CD4-positive, alpha-beta T cell treated with Interleukin-17A for 1 hour (primary cell): ENCODE measurements at places on chromosomes 6 and 20.

- DNase-seq: no peak
These were observed 211.8 kb upstream of the CITED2 start for GRCh38 chr6:139586273-139586672.

DNA sequence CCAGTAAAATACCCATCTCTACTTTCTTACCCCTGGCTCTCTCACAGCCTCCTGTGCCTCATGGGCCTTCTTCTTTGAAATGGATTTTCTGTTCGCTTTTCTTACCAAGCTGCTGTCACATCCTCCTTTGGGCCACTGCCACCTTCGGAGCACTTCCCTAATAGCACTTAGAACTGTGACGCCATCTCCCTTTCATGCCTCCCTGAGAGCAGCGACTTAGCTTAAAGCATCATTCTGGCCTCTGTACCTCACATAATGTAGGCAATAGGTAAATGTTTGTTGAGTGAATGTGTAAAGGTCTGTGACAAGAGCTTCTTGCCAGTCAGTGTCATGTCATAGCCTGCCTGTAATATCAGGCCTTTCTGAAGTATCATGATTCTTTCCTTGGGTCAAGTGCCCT lies 78.8 kb downstream of the ADGRG6 start:
- DNase-seq: no peak

- DNase-seq: peak; percentile 73
These were observed 223.3 kb downstream of the TMEM242 start for GRCh38 chr6:157099912-157100593.

DNA sequence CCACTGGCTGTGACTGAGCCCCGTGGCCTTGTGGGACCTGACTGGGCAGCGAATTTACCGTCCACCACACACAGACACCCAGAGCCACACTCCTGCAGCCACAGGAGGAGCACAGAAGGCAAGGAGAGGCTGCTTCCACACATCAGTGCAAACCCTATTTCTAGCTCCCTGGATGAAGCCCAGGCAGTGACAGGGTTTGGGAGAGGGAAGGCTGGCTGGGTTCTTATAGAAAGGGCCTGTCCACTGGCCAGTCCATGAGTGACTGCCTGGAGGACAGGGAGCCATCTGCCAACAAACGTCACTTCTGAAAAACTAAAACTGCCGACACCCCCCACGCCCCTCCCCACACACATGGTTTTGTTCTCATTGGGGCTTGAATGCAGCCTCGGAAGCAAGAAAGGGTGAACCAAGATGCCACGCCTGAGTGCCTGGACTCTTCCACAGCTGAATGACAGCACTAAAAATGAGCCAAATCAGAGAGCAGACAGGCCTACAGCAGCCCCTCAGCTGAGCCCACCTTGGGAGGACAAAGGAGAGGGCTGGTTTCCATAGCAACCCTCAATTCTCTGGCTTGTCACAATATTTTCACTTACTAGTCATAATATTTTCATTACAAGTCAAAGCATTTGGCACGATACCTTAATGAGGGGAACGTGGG lies 38.4 kb downstream of the RRBP1 start:
- no peak for DNase-seq

DNA sequence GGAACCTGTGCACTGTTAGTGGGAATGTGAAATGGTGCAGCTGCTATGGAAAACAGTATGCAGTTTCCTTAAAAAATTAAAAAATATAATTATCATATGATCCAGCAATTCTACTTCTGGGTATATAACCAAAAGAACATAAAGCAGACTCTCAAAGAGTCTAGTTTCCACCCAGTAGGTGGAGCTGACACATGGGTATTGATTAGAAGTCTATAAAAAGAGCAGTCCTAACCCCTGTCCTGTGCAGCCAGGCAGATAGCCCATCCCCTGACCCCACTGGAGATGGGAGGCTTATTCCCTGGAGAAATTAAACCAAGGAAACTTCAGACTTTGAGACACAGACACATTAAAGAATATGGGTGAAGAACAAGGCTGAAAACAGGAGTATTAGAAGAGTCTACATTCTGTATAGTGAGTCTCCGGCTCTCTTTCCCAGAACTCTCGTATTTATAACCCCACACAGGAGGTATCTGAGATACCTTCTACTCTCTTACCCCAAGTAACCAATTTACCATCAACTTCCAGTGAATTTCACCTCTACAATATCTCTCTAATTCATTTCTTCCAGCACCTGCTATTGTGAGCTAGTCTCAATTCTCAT lies 92.3 kb downstream of the SEL1L2 start:
- no peak for DNase-seq

DNA sequence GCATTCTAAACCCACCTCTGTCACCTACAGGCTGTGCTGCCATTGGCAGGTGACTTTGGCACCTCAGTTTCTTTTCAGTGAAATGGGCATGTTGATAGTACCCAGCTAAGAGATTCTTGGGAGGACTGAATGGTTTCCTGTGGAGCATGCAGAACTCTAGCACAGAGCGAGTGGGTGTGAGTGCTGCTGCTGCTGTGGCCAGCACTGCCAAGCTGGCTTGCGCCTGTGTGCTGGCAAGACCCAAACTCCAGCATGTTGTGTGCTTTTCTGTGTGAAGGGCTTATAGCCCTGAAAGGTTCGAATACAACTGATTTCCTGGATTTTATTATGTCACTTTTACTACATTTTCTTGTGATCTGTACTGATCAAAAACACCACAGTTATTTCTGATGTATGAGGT lies 78.1 kb upstream of the KIF25 start:
- no peak for DNase-seq

DNA sequence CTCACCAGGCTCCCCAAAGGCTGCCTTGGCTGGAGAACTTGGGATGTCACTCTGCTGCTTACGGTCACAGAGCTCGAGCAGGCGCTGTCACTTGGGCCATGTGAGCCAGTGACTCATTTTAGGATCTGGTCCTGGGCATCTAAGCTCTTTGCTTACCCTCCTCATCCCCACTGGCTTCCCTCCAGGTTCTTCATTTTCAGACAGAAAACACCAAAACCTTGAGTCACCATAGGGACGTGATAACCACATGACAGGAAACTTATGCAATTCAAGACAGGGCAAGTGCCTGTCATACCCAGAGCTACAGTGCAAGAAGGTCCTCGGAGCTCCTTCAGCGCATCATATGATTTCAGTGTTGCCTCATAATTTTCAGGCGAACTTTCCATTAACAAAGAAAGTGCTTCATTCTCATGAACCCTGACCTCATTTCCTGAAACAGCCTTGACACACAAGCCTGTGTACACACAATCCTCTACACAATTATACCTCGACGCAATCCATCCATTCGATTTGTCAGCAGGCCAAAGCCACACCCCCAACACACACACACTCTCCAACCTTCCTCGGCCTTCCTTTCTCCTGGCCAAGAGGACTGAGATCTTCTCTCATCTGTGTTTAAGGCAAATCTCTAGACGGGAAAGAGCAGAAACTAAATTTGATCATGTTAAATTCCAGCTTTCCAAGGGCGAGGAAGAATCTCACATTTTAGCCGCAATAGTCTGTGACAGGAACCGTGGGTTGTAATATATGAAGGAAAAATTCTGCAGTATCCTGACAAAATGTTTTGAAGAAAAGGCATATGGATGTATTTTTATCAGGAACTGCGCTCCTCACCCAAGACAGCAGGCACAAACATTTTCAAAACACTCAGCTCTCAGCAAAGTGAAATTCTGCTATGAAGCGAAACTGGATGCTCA lies 25.3 kb downstream of the TBC1D7 start:
- peak; percentile 66 for DNase-seq

- no peak for DNase-seq
These were observed 38.7 kb downstream of the LAMA4 start for GRCh38 chr6:112215488-112216284.

- DNase-seq: no peak
These were observed 1123.5 kb upstream of the MAP3K7 start for GRCh38 chr6:91710342-91710741.

GRCh38 chr6:129701721-129702455 lies 8.1 kb downstream of the ARHGAP18 start:
- no peak for DNase-seq

DNA sequence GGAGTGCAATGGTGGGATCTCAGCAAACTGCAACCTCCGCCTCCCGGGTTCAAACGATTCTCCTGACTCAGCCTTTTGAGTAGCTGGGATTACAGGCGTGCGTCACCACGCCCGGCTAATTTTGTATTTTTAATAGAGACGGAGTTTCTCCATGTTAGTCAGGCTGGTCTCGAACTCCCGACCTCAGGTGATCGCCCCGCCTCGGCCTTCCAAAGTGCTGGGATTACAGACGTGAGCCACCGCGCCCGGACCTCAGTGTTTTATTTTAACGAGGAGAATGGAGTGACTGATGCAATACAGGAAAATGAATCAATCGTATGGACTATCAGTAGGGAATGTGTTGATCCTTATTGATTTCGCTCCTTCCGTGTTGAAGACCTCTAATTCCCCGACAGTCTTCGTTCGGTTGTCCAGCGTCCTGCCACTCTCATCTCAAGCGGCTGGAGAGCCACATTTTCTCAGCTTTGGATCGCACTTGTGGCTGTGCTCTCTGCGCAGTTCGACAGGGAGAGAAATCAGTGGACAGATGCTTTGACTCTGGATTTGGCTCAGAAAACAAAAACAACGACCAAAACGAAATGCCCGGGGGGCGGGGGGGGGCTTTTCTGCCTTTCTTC lies 166.2 kb downstream of the TRIM27 start:
- no peak for DNase-seq

- no peak for DNase-seq
These were observed 2.2 kb upstream of the MAPK13 start for GRCh38 chr6:36128073-36128472.

DNA sequence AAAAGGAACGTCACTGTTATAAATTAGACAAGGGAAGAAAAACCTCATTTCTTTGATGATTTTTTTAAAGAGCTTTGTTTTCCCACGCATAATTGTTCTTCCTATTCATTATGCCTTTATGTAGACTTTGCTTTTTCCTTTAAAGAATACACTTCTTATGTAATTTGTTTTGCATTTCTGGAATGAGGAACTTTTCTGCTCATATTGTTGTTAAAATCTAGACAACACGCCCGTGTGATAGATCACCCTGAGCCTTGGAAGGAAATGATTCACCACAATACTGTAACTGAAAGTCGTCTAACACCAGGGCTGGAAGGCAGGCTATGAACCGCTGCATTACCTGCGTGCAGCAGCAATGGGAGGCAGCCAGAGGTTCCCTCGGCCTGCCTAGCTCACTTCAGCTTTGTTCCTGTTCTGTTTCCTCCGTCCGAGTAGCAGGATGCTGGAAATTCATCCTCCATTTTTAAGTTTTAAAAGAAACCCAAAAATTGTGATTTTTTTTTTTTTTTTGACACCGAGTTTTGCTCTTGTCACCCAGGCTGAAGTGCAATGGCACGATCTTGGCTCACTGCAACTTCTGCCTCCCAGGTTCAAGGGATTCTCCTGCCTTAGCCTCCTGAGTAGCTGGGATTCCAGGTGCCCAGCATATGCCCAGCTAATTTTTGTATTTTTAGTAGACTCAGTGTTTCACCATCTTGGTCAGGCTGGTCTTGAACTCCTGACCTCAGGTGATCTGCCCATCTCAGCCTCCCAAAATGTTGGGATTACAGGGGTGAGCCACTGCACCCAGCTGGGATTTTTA lies 49.6 kb upstream of the ZNF217 start:
- peak; percentile 79 for DNase-seq

DNA sequence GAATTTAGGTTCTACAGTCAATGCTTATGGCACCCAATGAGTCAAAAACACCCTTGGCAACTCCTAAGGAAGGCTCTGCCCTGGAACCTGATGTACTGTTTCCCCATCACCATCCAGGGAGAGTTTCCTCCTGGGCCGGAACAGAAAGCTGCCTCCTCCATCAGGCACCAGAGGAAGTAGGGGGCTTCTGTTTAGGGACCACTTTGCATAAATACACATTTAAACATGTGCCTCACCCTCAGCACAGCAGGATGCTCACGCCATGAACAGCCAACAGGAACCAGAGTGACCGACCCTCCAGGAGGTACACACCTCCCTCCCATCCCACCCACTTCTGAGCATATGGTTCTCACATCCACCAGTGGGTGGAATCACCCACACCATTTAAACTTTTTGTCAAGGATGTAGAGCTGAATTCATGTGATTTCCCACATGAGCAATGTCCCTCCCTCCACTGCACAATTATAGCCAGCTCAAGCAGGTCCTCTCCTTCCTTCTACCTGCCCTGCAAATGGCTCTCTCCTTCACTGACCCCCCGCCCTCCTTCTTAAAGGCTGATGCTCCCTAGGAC lies 14.8 kb downstream of the DDRGK1 start:
- DNase-seq: no peak

DNA sequence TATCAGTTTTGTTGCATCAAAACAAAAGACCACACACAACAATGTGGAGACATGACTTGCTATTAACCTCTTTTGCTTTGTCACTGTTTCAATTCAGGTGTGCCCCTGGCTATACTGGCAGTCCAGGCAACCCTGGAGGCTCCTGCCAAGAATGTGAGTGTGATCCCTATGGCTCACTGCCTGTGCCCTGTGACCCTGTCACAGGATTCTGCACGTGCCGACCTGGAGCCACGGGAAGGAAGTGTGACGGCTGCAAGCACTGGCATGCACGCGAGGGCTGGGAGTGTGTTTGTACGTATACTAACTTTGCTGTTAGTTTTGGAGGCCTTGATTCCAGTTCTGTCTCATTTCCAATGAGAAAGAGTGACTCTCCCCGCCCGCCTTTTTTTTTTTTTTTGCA lies 356.9 kb downstream of the ARHGAP18 start:
- DNase-seq: no peak

- DNase-seq: no peak
These were observed 237.7 kb upstream of the PRND start for GRCh38 chr20:4483961-4484360.

GRCh38 chr20:8646033-8646441 lies 422.9 kb upstream of the PLCB4 start:
- DNase-seq: no peak

- DNase-seq: no peak
These were observed 19.1 kb downstream of the NKX2-4 start for GRCh38 chr20:21378259-21378658.

GRCh38 chr6:107523794-107524193 lies 33.9 kb downstream of the SOBP start:
- no peak for DNase-seq

- no peak for DNase-seq
These were observed 636.2 kb downstream of the KHDRBS2 start for GRCh38 chr6:61649845-61650244.

DNA sequence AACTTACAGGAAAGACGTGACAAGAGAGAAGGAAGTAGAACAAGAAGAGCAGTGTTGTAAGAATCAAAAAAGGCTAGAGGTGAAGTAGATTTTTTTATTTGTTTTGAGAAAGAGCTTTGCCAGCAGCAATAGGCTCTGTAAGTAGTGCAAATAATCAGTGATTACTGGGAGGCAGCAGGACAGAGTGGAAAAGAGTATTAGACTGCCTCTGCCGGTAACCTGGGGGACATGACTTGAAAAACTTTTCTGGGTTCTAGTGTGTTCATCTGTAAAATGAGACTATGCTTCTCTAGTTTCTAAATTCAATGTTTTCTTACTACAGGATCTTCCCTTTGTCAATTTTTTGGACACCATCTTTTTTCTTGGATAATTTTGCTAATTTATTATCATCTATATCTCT lies 5.8 kb upstream of the IRAK1BP1 start:
- no peak for DNase-seq

- DNase-seq: peak; percentile 68
These were observed 109.6 kb upstream of the TRAF3IP2 start for GRCh38 chr6:111715321-111715720.
